ENCODE measurements at places on chromosomes 3 and 15.

DNA sequence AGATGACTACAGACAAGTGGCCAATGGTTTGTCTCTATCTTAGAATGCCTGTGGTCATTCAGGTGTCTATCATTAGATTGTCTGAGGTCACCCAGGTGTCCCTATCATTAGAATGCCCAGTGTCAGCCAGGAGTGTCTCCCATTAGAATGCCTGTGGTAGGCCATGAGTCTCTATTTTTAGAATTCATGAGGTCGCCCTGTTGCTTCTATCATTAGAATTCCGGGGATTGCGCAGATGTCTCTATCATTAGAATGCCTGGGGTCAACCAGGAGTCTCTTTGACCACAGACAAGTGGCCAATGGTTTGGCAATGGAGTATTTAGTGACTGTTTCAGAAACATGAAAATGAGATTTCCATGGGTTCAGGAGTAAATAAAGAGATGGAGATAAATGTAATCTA lies 7.6 kb downstream of the RTP2 start:
- DNase-seq = no peak

- DNase-seq = no peak
Measured at GRCh38 chr3:8767256-8767666, 2.2 kb downstream of the OXTR start.

- no peak for DNase-seq
Measured at GRCh38 chr15:24862726-24863521, 91.9 kb upstream of the SNRPN start.

- DNase-seq = no peak
Measured at GRCh38 chr3:133886031-133886722, 9.5 kb downstream of the RAB6B start.

DNA sequence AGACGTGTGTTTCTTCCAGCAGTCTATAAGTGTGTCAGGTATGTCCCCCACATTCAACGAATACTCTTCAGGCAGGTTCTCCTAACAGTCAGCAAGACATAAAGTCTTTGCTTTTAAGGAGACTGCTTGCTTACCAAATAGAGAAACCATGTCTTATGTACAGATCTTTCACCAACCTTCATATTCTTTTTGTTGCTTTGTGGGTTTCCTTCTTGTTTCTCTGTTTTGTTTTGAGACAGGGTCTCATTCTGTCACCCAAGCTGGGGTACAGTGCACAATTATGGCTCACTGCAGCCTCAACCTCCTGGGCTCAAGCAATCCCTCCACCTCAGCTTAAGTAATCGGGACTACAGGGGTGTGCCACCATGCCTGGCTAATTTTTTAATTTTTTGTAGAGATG lies 14.3 kb downstream of the DYNC1LI1 start:
- DNase-seq = no peak

GRCh38 chr3:56930706-56931105 lies 129.0 kb upstream of the ARHGEF3 start:
- DNase-seq = no peak

DNA sequence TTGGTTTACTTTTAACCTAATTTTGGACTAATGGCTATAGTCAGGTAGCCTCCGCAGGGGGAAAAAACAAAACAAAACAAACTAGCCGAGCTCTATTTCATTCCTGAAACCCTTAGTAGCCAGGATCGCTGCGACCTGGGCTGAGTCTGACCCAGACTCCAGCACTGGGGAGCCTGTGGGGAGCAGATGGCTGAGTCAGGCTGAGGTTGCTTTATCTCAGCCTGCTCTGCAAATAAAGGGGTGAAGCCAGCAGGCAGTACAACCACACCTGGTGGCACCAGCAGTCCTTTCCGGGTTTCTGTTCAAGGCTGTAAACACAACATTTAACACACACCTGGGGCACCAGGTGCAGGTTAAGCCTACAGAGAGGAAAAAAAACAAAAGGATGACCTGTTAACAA lies 27.3 kb downstream of the ABHD2 start:
- no peak for DNase-seq

DNA sequence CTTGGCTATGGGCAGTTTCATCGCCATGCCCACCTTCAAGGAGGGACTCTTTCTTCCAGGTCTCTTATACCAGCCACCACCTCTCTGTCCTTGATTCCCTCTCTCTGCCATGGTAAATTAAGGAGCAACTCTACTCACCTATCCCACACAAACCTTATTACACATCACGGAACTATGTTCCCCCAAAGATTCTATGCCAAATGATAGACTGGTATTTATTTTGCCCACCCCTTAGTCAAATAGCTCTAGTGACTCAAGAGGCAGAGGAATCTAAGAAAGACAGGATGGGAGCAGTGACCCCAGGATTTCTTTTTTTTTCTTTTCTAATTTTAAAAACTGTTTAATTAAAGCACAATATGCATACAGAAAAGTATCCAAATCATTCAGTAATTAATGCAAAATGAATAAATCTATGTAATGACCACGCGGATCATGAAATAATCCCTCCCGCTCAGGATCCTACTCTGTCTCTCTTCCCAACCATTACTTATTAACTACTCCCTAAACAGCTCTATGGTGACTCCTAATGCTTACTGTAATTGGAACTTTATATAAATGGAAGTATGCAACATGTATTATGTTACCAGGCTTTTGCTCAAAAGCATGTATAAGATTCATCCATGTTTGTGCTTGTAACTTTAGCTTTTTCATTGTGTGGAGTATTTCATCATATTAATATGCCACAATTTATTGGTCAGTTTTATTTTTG lies 410.8 kb upstream of the RASGRP1 start:
- DNase-seq = no peak

GRCh38 chr3:55534876-55535275 lies 47.8 kb upstream of the WNT5A start:
- no peak for DNase-seq

DNA sequence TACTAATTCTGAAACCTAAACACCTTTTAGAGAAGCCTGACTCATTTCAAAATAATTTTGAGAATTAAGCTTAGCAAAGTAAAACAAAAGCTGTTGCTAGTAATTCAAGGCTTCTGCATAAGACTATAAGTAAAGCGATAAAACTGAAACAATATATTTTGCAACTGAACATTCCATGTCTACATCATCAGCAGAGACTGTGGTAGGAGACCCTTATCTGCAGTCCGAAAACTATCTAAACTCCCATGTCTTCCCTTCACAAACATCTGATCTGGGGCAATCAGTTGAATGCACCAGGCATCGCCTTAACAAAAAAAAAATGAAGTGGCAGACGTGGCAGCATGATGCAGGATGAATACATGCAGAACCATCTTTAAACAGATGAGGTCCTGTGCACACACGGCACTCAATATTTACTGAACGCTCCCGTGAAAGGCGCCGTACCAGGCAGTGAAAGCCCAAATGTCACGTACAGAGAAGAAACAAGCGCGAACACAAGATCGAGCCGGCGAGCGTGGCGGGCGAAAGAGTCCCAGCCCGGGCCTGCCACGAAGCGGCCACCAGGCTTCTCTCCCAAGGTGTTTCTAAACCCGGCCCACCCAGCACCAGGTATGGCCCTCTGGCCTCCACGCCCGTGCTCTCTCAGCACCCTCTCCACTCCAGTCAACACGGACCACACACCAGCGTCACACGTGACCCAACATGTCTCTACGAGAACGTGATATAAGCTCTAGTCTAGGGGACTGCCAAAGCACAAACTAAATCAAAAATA lies 63.0 kb downstream of the CHSY1 start:
- DNase-seq = no peak

GRCh38 chr15:65210770-65211481 lies at the start of gene CILP:
Gene CILP (minus strand): TSS chr15:65211473. CDS start chr15:65209755, 1,718 bp downstream.
- DNase-seq = no peak

DNA sequence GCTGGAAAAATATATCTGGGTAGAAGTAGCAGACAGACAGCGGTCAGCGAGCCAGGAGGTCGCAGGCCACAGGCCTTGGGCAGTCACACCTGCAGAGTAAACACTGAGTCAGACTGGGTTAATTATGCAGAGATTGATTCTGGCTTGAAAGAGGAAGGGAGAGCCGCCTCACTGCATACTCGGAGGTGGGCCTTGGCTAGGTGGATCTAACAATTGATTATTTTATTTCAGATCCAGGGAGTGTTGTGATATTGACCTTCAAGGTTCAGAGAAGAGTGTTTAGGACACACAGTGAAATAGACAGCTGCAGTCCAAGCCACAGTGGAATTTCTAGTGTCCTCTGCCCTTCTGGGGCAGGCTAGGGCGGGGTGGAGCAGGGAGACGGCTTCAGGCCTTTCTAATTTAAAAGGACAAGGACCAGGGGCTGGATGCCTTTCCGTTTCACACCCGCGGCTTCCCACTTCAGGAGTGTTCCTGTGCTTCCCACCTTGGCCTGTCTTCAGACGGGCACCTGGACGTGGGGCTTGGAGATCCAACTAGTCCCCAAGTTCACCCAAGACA lies 237.3 kb downstream of the XXYLT1 start:
- no peak for DNase-seq

DNA sequence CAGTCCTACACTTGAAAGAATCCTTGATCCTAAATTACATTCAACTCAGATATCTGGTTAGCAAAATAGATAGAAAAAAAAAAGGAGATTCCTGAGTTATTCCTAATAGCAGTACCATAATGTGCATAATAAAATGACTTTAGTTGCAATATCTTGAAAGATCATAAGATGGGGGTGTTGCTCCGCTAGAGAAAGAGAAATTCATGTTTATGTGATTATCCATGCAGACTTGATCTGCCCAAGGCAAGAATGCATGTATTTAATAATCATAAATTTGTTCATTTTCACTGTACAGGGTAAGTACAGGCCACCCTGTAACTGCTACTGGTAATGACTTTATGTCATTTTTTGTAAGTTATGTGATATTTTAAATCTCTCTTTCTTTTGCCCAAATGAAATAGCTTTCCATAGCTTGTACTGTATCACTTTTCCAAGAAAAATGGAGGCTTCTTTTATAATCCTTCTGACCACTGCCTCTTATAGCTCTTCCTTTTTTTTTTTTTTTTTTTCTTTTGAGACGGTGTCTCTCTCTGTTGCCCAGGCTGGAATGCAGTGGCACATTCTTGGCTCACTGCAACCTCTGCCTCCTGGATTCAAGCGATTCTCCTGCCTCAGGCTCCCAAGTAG lies 84.6 kb downstream of the HCN4 start:
- DNase-seq = no peak

GRCh38 chr3:186857743-186858142 lies 15.2 kb downstream of the ADIPOQ start:
- no peak for DNase-seq

- no peak for DNase-seq
Measured at GRCh38 chr15:62938825-62939224, 103.7 kb upstream of the TPM1 start.

- DNase-seq = no peak
Measured at GRCh38 chr3:11195721-11196332, 41.5 kb downstream of the HRH1 start.

DNA sequence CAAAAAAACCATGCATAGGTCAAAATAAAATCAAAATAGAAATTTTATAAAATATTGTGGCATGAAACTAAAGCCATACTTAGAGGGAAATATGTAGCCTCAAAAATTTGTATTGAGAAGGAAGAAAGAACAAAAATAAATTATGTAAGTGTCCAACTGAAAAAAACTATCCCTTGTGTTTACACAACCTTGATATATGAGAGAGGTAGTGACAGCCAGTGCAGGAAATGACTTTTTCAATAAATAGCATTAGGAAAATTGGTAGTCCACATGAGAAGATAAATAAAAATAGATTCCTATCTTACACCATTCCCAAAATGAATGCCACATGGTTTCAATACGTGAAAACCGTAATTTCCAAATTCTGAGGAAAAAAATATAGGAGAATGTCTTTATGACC lies 13.2 kb upstream of the PRSS50 start:
- no peak for DNase-seq

- no peak for DNase-seq
Measured at GRCh38 chr3:4421121-4421520, 45.9 kb downstream of the SUMF1 start.

DNA sequence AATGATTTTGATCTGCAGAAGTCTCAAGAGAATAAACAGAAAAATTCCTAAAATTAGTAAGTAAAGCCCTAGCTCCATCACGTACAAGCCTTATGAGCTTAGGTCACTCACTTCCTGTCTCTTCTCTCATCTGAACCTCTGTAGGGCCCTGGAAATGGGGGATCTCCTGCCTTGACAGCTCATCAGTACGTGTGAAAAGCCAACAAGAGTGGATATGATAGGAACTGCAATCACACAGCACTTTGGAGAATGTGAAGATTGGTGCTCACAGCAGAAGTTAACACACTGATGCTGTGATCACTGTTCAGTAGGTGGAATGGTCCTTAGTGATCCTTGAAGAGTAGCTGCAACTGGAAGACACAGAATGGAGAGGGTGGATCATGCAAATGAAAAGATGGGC lies 27.8 kb upstream of the ALDH1L1 start:
- DNase-seq = no peak

GRCh38 chr15:73789521-73790240 lies 36.5 kb upstream of the INSYN1 start:
- no peak for DNase-seq

DNA sequence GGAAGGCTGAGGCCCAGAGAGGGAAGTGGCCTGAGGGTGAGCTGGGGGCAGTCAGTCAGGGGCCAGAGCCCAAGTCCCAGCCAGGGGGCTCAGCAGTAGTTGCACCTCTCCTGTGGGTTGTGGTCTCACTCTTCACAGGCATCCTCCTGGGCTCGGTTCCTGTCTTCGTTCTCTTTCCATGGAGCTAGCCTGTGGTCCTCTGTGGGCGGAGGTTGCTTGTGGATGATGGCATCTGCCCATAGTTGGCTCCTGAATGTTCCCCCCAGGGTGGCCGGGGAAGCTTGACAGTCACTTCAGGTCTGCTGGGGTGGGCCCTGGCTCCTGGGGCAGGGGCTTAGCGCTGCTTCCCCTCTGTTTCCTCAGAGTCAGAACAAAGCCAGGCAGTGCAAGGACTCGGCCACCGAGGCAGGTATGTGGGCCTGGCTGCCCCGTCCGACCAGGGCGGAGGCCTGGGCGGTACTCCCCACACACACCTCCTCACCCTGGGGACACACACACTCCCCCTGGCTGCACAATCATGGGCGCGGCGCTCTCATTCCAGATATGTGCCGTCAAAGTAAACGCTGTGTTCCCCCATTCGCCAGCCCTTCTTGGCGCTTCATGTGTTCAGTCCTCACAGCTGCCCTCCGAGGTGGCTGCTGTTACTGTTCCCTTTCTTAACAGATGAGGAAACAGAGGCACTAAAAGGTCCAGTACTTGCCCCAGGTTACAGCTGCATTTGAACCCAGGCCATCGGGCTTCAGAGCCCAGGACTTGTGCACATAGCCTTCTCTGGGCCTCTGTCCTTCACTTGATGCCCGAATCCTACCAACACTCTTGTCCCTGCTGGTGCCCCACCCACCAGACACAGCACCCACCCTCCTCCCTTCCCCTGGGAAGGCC lies 34.5 kb downstream of the PSTPIP1 start:
- DNase-seq = peak; percentile 10
